ENCODE measurements at places on chromosomes 7 and 10. TPM values are rescaled to one million over a fixed set of nuclear protein-coding genes. Genes with fewer than 3 reads are reported as not detected.

GRCh38 chr10:94938383-94938782 lies at the start of gene CYP2C9:
Gene CYP2C9, plus strand, starts transcription at chr10:94938658. Its CDS starts 25 bp downstream, at chr10:94938683.
- DNase-seq: no peak

DNA sequence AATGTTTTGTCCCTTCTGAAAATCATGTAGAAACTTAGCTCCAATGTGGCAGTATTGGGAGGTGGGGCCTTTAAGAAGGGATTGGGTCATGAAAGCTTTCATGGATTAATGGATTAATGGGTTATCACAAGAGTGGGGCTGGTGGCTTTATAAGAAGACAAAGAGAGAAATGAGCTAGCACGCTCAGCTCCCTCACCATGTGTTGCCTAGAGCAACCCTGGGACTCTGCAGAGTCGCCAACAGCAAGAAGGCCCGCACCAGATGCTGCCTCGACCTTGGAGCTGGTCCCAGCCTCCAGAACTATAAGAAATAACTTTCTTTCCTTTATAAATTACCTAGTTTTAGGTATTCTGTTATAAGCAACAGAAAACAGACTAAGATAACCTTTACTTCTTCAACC lies 74.9 kb upstream of the HECW1 start:
- no peak for DNase-seq

GRCh38 chr10:6198171-6198570 lies 4.6 kb upstream of the PFKFB3 start:
- DNase-seq: no peak

GRCh38 chr10:48652344-48652743 lies 32.3 kb upstream of the WDFY4 start:
- no peak for DNase-seq

Gene FAM180A
- 3.4 TPM for total RNA-seq

Measured in M059J (cell line).